ENCODE measurements at places on chromosomes 2 and 18.

DNA sequence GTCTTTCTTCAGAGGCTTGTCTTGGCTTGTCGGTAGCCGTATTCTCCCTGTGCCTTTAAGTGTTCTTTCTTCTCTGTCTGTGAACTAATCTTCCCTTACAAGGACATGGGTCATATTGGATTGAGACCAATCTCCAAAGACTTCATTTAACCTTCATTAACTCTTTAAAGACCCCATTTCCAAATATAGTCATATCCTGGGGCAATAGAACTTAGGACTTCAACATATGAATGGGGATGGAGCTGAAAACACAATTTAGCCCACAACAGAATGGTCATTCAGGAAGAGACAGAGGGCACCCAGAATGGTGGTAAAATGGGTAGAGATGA lies 82.1 kb upstream of the TANK start:
- no peak for DNase-seq

DNA sequence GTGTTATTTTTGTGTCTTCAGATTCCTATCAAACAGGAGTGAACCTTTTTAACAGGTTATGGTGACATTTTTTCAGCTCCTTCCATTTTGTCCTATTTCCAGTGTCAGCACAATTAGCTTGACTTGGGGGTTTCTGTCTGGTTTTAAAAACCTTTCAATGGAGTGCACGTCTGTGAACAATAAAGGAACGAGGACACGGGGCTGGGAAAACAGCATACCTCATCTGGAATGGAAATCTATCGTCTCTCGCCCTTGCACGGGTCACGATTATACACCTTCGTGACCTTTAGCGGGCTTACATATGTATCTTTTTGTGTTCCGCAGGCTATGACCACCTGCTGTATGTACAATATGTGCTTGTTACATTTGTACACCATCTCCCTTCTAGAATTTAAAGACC lies 2.3 kb upstream of the ZNF532 start:
- no peak for DNase-seq

DNA sequence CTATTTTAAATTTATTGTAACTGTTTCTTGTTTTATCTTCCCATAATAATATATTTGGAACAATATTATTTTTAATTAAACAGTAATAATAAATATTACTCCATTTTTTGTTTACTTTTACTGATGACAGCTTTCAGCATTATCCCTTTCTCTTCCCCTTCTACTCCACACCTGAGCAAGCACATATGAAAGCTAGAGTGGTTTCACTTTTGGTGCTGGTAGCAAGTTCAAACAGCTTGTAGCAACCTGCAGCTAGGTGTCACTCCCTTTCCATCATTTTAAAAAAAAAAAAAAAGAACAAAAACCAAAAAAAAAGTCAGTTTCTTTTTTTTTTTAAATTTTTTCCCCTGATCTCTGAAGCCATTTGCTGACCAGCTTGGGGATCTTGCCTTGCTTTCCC lies 801.8 kb downstream of the CCDC85A start:
- DNase-seq: no peak

GRCh38 chr18:11872479-11873136 lies 21.4 kb downstream of the CHMP1B start:
- DNase-seq: no peak

GRCh38 chr18:37346048-37346447 lies 219.6 kb downstream of the CELF4 start:
- DNase-seq: no peak

DNA sequence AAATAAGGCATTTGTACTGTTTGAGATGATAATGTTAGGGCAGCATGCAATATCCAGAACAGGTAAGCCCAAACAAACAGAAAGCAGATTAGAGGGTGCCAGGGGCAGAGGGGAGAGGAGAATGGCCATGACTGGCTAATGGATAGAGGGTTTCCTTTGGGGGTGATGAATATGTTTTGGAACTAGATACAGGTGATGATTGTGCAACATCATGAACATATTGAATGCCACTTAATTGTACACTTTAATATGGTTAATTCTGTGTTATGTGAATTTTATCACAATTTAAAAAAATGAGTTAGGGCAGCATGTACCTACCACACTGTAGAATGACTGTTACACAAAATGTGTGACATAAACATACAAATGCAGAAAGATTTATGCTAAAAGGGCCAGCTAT lies 255.5 kb upstream of the FN1 start:
- DNase-seq: no peak

- DNase-seq: no peak
Observed at GRCh38 chr2:222900354-222900753, 39.5 kb downstream of the ACSL3 start.

GRCh38 chr2:164841719-164842623 lies at the start of gene COBLL1:
TSS of gene COBLL1 (minus strand) at chr2:164841823. CDS start at chr2:164841196, 627 bp downstream.
- peak; percentile 84 for DNase-seq

DNA sequence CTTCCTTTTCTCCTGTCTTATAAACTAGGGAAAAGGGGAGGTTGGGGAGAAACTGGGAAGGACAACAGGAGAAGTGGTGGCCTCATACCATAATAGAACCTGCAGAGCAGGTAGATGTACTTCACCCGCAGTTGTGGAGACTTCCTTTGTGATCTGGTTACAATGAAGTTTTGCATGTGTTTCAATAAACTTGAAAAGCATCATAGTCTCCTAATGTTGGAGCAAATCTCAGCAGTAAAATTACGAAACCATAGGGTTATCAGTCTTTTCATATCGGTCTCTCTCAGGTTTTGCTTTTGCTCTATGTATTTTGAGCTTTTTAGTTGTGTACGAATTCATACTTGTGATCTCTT lies 30.5 kb downstream of the ANO7 start:
- DNase-seq: no peak

- no peak for DNase-seq
Observed at GRCh38 chr2:52881606-52882005, 886.0 kb upstream of the CHAC2 start.

DNA sequence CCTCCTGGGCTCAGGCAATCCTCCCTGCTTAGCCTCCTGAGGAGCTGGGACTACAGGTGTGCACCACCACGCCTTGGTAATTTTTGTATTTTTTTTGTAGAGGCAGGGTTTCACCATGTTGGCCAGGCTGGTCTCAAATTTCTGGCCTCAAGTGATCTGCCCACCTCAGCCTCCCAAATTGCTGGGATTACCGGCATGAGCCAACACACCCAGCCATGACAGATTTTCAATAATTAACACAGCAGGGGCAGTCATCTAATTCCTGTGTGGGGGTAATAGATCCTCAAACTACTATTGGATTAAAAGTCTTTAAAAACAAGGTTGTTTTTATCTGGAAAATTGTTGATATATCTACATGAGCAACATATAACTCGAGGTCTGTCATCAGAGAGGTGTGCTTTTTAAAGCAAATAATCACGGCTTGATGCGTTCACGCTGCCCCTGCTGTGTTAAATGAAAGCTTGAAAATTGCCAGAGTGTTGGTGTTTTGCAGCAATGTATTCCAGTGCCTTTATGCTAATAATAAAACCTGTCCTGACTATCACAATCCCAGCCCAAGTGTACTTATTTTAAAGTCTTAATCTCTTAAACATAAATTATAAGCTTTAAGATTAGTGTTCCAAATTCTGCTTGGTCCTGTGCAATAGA lies 35.6 kb upstream of the ASB1 start:
- no peak for DNase-seq

DNA sequence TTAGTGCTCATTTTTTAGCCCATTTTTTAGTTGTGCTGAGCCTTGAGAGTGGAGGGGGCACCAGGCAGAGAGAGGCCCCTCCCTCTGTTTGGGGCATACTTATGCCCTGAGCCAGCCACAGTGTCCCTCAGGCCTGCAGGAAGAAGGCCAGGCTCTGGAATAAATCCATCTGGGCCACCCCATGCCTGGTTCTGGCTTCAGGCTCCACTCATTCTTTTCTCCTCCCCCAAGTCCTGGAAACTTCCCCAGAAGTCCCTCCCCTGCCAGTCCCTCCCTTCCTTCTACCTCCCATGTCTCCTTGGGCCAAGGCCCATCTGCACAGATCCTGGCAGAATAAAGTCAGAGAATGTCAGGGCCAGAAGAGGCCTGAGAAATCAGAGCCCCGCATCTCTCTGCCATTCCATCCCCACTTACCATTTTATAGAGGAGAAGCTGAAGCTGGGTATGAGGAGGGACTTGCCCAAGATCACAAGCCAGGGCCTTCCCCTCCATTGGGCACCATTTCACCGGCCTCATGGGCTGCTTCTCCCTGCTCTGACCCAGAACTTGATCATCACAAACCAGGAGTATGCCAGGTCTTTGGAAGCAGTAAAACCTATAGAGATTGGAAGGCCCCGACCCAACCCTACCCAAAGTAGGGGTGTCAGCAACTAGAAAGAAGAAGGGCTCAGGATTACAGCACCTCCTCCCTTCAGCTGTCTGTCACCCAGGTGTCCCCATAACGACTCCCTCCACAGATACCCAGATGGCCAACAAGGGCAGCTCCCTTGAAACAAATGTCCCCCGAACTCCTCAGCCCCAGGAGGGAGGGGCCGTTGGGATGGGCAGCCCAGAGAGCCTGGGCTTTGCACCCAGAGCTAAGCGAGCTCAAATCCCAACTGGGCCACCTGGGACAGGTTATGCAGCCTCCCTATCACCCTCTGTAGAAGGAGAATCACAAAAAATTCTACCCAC lies 108.4 kb downstream of the POLR1A start:
- no peak for DNase-seq

DNA sequence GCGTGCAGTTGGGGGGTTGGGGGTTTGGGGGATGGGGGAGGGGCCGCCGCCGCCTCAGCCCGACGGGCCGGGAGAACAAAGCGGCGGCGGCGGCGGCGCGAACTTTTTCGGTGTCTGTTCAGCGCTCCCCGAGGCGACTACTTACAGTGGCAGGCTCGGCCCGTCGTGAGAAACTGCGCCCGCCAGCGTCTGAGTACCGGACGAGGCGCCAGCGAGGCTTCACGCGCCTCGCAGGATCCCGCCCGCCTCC lies 172 bp downstream of the PRKD3 start:
- no peak for DNase-seq

DNA sequence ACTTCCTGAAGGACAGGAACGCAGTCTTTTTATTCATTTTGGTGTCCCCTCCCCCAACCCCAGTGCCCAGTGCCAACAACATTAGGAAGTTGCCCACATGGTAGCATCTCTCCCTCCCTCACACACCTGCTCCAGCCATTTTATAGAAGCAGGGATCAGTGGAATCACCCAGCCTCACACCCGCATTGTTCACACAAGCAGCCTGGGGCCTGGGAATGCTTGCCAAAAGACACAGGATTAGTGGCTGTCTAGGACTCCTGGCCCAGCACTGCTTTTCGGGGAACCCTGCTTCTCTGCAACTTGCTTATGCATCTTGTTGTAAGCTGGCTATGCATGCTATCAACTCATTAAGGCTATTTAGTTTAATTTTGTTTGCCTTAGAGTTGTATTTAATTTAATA lies 17.9 kb downstream of the TMEM37 start:
- DNase-seq: no peak

All from left forelimb (tissue), 1 donor.